ENCODE measurements at places on chromosomes 13 and 19. TPM values are rescaled to one million over a fixed set of nuclear protein-coding genes. Genes with fewer than 3 reads are reported as not detected.

DNA sequence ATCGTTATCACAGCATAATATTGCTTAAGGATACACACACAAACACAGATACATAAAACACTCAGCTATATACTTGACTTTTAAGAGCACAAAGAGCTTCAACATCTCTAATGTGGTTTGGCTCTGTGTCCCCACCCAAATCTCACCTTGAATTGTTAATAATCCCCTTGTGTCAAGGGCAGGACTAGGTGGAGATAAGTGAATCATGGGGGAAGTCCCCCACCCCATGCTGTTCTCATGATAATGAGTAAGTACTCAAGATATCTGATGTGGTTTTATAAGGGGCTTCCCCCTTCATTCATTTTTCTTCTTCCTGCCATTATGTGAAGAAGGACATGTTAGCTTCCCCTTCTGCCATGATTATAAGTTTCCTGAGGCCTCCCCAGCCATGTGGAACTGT lies 481.4 kb downstream of the PCDH9 start:
- no peak for DNase-seq

GRCh38 chr13:98427331-98427995 lies 149.4 kb downstream of the STK24 start:
- no peak for DNase-seq

DNA sequence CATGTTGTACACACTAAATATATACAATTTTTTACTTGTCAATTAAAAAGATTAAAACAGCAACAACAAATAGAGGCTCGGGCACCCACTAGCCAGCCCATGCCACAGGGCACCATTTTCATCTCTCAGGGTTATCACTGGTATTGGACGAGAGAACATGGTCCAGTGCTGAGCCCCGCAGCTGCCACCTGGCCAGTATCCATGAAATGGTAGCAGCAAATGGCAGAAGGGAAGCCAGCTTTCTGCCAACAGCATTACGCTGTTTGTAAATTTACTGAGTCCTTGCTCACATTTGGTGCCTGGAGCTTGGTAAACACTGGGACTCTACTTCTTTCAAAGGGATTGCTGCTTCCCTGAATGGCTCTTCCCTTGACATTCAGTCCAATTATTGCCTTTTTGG lies 87.9 kb upstream of the WASF3 start:
- no peak for DNase-seq

GRCh38 chr13:111121506-111121905 lies 6.4 kb downstream of the ARHGEF7 start:
- no peak for DNase-seq

Gene AP3D1
- 53.5 TPM for polyA plus RNA-seq
